ENCODE measurements at places on chromosomes 3 and 15.

DNA sequence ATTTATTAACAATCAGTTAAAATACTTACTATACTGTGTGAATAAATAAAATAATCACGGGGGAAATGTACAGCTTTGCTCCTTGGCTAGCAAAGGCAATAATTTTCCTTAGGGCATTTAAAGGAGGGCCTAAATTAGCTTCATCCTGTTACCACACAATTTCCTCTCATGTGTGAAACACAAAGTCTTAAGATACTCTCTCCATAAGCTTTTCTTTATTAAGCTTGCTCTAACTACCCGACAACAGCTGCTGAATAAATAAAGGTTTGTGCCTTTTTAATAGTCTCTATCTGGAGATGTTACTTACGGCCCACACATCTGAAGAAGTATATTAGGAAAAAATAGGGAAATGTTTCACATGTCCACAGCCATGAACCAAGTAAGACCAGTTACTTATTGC is 29.7 kb downstream of the ZNF106 start:
- DNase-seq: no peak

DNA sequence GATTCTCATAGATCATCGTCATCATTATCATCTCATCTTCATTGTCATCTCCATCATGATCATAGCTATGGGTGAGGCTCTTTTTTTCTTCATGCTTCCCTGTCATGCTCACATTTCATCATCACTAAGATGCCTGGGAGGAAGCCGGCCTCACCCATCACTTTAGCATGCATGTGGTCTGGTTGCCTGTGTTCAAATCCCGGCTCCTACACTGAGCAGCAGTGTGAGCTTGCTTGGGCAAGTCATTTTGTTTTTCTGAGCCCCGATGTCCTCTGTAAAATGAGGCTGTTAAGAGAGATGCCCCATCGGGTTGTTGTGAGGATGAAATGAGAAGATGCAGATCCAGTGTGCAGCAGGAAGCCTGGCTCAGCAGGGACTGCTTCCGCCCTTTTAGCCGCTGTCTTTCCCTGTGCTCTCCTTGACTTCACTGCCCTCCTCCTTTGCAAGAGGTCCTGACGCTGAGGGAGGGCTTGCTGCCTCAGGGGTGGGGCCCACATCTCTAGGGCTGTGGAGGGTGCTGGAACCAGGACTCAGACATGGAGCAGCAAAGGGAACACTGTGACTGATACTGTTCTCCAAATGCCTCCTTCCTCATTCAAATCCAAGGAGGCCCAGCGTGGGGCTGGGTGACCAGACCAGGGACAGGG is 14.4 kb upstream of the FAM3D start:
- DNase-seq: no peak

DNA sequence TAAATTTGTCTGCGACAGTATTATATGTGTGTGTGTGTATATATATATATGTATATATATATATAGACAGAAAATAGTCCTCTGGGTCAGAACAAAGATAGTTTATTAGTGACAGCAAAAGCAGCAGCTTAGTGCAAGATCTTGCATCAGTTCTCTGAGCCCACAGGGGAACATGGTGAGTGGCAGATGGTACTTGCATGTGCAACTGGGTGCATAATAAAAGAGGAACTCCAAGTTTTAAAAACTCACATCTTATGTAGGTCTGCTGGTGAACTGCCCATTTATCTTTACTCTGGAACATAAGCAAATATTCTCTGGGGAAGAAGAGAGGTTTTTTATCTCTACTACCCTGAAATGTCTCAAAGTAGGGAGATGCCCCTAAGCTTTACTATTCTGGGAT is 276.4 kb downstream of the POLQ start:
- DNase-seq: no peak

- DNase-seq: no peak
Observed at GRCh38 chr15:75065467-75065850, 42.1 kb downstream of the PPCDC start.

DNA sequence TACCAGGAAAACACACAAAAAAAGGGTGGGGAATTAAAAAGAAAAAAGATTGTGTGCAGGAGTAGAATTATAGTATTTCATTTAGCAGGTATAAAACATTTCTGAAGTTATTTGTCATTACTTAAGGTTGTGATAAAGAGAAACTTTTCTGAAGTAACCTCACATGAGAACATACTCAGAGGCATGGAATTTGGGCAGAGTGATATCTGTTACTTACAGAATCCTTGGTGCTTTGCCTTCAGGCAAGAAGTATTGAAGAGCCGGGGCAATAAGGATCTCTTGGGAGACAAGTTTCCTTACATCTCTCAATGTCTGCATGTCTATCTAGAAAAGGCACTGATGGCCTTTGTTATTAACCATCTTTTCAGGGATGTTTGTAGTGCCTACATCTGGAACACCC is 179.7 kb upstream of the ROBO1 start:
- no peak for DNase-seq

DNA sequence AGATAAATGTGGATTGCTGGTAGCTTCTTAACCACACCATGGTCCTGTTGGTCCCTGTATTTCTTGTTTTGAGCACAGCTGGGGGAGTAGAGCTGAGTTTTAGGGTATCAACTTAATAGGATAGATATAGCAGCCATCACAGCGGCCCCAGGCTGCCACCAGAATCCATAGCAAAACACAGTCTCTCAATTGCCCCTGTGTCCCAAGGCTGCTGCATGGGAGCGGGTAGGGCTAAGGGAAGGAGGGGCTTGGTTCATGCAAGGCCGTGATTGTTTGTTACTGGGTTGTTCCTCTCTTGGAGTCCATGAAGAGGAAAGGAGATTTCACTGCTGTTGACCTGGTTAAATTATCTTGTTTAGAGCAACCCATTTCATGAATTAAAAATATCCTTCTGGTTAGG is 22.1 kb downstream of the ARNT2 start:
- DNase-seq: no peak

DNA sequence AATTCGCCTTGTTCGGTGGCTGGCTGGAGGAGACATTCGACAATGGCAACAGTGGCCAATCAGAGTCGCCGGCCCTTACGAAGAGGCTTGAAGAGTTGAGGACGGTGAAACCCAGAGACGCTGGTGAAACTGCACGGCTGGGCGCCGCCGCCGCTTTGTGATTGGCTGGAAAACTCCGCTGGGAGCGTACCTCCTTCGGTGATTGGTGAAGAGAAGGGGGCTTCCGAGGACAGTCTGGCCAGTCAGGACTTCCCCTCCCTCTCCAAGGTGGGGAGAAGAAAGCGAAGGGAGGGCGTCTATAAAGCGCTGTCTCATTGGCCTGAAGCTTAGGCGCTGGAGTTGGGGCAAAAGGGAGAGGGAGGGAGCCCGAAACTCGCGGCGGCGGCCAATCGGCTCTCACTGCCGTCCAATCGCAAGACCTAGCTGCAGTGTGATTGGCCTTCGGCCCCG is 554 bp upstream of the GSK3B start:
- DNase-seq: peak; percentile 92

GRCh38 chr3:30241721-30242120 is 364.7 kb upstream of the TGFBR2 start:
- no peak for DNase-seq

DNA sequence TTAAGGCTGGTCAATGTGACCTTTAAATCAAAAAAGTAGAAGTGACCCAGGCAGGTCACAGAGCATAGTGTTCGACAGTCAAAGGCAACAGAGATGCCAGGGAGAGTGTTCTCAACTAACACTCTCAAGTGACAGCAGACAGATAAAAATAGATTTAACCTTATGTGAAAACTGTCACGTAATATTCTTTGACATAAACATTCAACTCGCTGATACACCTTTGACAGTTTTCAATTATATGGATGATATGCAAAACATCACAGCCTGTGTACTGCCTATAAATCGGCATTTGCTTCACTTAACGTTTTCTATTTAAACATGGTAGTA is 15.5 kb downstream of the PDZRN3 start:
- DNase-seq: no peak

- DNase-seq: no peak
Observed at GRCh38 chr15:100236981-100237720, 104.6 kb downstream of the ADAMTS17 start.

DNA sequence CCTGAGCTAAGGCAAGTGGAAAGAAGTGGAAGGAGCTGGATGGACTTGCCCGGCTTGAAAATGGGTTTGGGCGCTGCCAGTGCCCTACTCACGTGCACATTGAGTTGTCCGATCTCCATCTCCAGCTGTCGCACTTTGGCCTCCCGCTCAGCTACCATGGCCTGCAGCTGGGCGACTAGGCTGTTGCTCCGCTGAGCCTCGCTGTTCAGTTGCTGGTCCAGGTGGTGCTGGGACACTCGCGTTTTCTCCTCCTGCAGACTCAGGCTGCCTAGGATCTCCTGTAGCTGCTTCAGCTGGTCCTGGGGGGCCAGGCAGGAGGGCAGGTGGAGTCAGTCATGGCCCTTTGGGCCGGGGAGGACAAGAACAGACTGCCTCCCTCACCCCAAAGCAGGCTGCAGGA is 33.0 kb upstream of the HHATL start:
- no peak for DNase-seq

- DNase-seq: no peak
Observed at GRCh38 chr3:42612928-42613327, 12.4 kb downstream of the NKTR start.

- DNase-seq: no peak
Observed at GRCh38 chr3:133278260-133279043, 121.4 kb upstream of the BFSP2 start.

- DNase-seq: no peak
Observed at GRCh38 chr3:101940521-101941317, 91.4 kb downstream of the NFKBIZ start.

DNA sequence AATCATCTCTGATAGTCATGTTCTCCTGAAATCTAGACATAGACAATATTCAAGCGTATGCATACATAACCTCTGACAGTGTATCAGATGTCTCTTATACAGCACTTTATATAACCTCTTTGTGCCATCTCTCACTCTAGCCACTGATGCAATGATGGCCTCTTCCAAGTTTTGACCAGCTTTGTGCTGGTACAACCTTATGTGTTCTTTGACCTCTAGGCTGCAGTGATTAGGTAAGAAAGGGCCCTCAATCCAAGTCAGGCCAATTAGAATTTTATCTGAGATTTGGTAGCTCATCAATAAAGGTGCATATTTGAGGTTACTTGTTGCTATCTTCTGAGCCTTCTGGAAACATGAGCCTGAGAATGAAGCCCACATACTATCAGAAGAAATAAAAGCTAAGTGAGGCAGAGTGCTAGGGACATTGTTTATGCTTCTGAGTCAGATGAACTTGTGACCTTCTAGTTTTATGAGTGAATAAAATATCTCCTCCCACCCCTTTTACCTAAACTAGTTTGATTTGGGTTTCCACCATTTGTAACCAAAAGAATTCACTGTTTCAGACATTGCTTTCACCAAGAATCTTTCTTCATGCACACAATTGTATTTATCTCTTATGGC is 283.2 kb upstream of the SUCLG2 start:
- no peak for DNase-seq

DNA sequence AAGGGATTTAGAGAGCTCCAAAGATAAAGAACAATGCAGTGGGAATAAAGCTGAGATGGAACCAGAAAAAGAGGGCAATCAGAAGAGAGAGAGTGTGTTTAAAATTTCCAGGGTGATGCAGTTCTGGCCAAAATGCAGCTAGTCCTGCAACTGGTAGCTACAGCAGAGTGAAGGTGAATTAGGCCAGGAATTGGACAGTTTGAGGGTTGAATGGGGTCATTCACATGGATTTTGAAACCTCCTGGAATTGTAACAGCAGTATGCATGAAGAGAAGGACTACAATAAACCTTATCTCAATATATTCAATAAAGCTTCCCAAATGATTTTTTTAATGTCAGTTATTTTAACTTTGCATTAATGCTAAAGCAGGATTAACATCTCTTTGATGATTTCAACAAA is 85.2 kb downstream of the CBLB start:
- no peak for DNase-seq

- no peak for DNase-seq
Observed at GRCh38 chr3:55742832-55743136, 255.7 kb upstream of the WNT5A start.

DNA sequence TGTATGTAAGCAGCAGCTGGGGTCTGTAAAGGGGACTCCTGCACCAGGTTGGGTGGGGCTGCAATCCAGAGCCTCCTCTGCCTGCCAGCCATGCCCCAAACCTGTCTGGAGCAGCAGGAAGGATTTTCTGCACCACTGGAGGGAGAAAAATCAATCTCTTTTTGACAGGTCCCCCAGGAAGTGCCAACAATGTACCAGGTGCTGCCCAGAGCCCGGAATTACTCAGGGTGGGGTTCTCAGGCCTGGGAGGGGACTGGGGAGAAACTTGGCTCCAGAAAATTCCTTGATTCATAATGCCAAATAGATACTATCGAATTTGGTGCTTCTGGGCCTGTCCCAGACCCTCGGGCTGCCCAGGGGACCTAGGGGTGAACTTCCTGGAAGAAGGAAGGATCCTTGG is 52.6 kb downstream of the WNT7A start:
- no peak for DNase-seq

- DNase-seq: no peak
Observed at GRCh38 chr3:102304550-102304949, 130.3 kb upstream of the ZPLD1 start.

- DNase-seq: no peak
Observed at GRCh38 chr3:112132088-112132487, 960 bp downstream of the GCSAM start.

DNA sequence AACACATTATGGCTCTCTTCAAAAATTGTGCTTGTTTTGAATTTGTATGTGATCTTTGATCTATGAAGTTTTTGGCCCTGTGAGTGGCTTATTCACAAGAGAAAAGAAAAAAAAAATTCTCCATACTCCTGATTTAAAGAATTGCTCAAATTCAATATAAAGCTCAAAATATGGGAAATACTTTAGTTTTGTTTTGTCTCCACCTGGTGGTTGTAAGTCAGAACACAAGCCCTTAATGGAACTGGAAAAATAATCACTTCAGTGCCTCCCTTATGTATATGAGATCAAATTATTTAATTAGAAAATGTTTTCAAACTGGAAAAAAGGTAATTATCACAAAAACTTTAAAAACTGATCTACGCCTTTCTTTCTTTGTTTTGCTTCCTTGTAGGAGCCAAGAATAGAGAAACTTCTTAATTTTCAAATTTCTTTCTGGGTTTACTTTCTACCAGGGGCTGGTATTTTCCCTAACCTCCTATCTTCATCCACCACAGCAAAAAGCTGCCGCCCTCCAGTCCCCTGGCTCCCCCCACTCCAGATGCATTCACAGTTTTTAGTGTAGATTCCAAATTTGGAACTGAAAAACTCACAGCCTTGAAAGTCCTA is 50.6 kb downstream of the SERP1 start:
- DNase-seq: no peak

GRCh38 chr3:3177861-3178497 is 1.5 kb downstream of the CRBN start:
- no peak for DNase-seq

DNA sequence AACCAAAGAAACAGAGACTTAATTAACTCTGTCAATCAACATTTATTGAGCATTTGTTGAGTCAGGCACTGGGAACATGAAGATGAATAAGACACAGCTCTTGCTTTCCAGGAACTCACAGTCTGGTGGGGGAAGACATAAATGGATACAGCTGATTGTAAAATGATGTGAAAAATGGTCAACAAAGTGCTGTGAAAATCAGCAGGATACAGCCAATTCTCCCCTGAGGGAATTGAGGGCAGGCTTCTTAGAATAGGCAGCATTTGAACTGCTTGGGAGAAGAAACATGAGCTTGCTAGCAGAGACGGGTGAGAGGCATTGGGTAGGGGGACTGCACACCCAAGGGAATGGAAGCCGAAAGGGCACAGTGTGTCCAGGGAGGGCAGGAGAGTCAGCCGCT is 41.1 kb downstream of the MFSD1 start:
- DNase-seq: no peak

Data from activated CD8-positive, alpha-beta memory T cell treated with anti-CD3 and anti-CD28 coated beads for 48 hours (primary cell).